ENCODE measurements at places on chromosomes 7 and 10.

DNA sequence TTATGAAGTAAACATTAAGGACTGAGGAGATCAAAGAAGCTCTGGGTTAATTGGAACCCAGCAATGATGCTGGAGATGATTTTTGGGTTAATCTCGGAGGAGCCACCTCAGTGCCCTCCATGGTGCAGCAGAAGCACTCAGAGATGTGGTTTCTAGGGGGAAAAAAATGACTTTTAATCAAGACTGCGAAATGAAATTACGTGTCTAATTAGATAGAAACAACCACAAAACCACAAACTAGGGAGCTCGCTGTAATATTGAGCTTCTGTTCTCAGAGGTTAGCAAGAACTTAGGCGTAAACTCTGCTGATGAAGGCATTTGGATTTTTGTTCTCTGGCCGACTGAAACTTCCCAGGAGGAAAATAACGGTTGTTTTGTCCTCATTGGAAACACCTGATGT, 319.0 kb downstream of the GRID1 start:
- no peak for DNase-seq

DNA sequence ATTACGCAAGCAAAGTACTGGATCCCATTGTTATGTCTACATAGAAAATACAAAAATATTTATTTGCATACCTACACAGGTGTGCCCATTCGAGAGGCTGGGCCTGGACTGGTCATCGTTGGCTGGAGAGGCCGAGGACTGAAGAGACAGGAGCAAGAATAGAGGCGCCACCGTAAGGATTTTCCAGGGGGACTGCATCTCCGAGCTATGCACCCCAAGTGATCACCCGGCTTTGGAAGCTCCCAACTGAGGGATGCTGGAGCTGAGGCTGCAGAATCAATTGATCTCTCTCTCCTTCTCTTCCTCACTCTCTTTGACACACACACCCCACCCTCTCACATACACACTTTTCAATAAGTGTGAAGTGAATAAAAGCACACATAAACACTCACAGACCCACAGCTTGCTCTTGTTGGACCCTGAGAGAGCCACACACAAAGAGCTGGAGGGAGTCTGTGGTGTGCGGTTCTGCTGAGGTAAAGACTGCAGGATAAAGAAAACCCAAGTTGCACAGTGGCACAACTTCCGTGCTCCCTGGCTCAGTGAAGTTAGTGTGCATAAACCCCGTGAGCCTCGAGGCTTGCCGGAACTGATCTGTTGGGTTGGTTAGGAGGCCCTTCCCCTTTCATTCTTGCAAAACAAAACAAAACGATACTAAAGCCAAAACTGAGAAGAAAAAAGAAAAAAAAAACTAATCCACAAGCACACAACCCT, at the start of gene AOAH:
AOAH (minus strand) TSS at position 544 of the 714 bp plus-strand sequence; CDS start at position 198, 346 bp downstream.
- no peak for DNase-seq

- no peak for DNase-seq
These were observed 47.6 kb downstream of the TWIST1 start for GRCh38 chr7:19069842-19070241.

- DNase-seq: no peak
These were observed 118.1 kb upstream of the PHF14 start for GRCh38 chr7:10855583-10855982.

DNA sequence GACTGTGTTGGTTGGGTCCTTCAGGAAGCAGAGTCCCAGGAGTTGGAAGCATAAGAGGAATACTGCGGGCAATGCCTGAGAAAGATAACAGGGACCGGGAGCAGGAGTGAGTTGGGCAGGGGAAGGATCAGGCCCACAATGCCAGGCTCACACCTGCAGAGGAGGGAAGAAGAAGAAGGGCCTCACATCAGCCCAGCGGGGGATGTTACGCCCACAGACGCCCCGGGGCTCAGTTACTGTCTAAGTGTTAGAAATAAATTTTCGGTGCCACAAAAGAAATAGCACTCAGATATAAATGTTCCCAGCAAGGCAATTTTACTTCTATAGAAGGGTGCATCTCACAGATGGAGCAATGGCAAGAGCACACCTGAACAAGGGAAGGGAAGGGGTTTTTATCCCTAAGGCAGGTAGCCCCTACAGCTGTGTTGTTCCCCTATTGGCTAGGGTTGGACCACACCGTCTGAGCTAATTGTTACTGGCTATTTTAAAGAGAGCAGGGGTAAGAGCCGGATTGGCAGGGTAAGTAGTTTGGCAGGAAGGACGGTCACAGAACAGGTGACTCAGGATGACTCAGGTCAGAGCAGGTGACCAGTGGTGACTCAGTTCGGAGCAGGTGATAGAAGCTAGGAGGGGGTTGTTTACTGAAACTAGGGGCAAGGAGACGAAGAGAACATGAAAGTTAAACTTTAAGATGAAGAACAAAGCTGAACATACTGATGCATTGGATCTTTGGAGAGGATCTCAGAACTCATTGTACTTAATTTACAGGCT, at the start of gene NOS3:
NOS3 (plus strand) TSS at position 602 of the 771 bp plus-strand sequence. CDS start 2,787 bp downstream, outside the sequence.
- DNase-seq: no peak

DNA sequence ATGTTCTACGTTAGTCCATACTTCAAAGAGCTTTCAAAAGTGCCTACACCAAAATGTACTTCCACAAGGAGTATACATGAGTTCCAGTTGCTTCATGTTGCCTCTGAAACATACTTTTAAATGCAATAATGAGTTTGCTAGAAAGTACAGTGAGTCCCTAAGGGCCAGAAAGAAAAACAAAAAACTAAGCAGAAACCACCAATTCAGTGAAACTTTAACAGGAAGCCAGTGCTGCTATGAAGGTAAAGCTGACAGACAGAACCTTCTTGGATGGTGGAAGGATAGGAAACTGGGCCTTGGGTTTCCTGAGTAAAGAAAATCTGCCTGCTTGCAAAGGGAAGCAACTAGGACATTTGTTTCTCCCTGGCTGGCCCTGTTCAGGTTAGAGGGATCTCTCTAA, 104.2 kb downstream of the CTTNBP2 start:
- no peak for DNase-seq

DNA sequence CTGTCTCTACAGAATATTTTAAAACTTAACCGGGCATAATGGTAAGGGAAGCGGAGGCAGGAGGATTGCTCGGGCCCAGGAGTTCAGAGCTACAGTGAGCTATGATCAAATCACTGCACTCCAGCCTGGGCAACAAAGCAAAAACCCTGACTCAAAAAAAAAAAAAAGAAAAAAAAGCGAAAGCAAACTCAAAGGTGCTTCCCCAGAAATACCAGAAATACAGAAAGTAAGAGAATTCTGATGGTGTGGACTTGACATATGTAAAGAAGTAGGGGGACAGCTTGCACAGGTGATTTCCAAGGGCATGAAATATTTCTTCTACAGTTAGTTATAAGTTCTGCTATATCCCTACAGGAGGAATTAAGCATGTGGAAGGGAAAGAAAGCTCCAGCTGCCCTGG, 69.7 kb upstream of the APBB1IP start:
- DNase-seq: no peak

DNA sequence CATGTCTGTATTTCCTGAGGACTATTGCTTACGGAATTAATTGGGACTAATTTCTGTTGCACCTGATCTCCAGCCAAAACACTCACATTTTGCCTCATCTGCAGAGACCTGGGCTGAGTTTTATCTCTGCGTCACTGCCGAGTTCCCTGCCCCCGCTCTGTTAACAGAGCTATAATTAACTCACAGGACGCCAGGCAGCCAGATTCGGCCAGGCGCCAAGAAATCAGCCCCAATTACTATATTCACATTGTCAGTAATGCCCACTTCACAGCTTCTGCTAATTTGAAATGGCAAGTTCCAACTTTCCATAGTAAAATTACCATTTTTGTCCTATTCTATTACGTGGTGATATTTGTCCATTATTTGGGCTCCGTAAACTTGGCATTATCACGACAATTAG, 130.5 kb downstream of the CUX1 start:
- no peak for DNase-seq

- DNase-seq: no peak
These were observed 51.5 kb downstream of the NRCAM start for GRCh38 chr7:108404509-108405420.

GRCh38 chr7:130544356-130544755, 52.5 kb downstream of the MEST start:
- no peak for DNase-seq

GRCh38 chr10:92502296-92502808, 71.5 kb downstream of the IDE start:
- DNase-seq: no peak

GRCh38 chr7:81883801-81884393, 114.0 kb upstream of the HGF start:
- DNase-seq: no peak

- DNase-seq: no peak
These were observed 44.8 kb upstream of the DMBT1 start for GRCh38 chr10:122515588-122516231.

DNA sequence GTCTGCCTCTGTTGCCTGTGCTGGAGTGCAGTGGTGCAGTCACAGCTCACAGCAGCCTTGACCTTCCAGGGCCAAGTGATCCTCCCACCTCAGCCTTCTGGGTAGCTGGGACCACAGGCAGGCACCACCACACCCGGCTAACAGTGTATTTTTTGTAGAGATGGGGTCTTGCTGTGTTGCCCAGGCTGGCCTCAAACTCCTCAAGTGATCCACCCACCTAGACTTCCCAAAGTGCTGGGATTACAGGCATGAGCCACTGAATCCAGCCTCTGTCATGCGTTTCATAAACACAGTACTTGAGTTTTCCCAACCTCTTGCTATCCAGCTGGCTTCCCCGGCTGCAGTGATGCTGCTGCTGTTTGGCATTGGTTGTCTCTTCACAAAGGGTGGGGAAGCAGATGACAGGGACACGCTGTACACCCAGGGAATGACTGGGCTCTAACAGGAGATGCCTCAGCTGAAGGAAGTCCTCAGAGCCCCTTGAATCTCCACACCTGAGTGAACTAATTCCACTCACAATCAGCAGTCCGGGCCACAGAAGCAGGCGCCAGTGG, 191.5 kb downstream of the DIP2C start:
- no peak for DNase-seq

DNA sequence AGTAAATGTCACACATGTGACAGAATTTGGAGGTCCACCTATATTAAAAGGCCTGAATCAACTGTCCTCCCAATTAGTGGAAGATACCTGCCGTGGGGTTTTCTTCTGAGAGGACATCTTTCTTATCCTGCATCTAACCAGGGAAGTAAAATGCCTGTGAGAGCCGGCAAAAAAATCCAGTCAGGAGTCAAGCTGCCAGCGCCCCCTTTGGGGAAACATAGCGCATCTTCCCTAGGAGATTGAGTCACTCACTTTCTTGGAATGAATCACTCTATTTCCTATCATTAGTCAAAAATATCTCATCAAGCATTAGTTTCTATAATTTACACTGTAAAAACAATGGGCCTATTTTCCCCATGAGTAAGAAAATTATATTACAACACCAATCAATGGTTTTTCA, 66.4 kb upstream of the ANK3 start:
- no peak for DNase-seq

GRCh38 chr10:62978482-62978881, 154.6 kb upstream of the NRBF2 start:
- no peak for DNase-seq

GRCh38 chr7:149196705-149197171, 1.4 kb downstream of the ZNF282 start:
- DNase-seq: no peak

GRCh38 chr10:14173706-14174594, 156.8 kb downstream of the FRMD4A start:
- DNase-seq: no peak

GRCh38 chr7:107659666-107660065, 962 bp upstream of the SLC26A4 start:
- peak; percentile 52 for DNase-seq

DNA sequence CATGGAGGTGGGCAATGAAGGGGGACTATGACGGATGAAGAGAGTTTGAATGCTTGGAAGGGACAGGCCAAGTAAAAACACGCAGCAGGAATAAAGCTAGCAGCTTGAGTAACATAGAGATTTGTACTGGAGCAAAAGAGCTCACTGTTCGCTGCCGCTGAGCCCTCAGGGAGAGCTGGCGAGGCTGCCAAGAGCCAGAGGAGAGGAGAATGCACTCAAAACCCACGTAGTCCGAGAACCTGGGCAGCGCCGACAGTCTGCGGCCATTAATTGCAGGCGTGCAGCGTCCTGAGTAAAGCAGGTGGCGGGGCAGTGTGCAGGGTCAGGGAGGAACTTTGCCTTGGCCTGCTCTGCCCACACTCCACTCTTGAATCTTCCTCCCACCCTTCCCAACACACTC, 68.2 kb downstream of the SLC37A3 start:
- DNase-seq: no peak

DNA sequence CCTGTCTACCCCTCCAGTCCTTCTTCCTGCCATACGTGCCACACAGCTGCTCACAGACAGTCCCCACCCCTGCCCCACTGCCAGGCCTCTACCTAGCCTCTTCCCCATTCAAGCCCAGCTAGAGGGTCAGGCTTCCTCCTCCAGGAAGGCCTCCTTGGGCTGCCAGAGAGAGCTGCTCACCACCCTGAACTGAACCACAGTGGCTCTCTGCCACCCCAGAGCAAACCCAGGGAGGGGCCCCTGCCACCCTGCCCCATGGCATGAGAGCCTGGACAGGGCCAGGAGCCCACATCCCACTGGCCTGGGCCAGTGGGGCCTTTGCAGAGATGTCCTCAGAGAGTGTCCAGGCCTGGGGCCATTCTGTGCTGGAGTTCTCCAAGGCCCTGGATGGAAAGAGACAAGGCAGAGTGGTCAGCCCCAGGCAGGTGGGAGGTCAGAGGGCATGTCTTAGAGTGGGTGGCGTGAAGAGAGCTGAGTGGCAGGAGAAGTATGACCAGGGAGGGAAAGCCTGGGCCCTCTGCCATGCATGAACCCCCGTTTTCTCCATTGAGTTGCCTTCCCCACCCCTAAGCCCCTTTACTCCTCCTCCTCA, 40.4 kb downstream of the TMEM270 start:
- DNase-seq: no peak

- no peak for DNase-seq
These were observed 64.1 kb downstream of the CTTNBP2 start for GRCh38 chr7:117808910-117809705.

- no peak for DNase-seq
These were observed 979 bp upstream of the NODAL start for GRCh38 chr10:70442332-70442988.

GRCh38 chr7:96495751-96496216, 173.9 kb upstream of the SLC25A13 start:
- no peak for DNase-seq

Data from GM04504 (cell line).